DMS153 (cell line): ENCODE measurements at places on chromosomes 3 and 15.

- DNase-seq = no peak
Observed at GRCh38 chr3:114078126-114078525, 21.6 kb downstream of the QTRT2 start.

GRCh38 chr15:100671858-100672543 lies 69.6 kb downstream of the ASB7 start:
- no peak for DNase-seq

- no peak for DNase-seq
Observed at GRCh38 chr3:14042680-14043079, 82.0 kb downstream of the CHCHD4 start.

GRCh38 chr3:38992117-38992760 lies 59.5 kb downstream of the SCN11A start:
- DNase-seq = no peak

GRCh38 chr15:69731081-69731330 lies 278.4 kb downstream of the RPLP1 start:
- no peak for DNase-seq

DNA sequence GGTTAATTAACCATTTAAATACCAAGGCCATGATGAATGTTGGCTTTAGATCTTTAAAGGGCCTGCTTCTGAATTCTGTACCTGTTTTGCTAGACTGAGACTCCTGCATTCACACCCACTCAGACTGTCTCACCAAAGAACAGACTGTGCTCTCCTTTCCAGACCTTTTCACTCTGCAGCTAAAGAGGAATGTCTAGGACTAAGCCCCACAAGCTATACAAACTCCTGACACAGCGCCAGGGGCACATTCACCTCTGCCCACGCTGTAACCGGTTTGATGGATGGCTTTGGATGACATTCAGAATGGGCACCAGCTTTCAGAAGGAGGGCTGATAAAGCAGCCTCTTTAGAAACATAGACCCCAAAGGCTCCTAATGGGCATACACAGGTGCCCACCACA lies 200.1 kb downstream of the KCNMB2 start:
- no peak for DNase-seq

DNA sequence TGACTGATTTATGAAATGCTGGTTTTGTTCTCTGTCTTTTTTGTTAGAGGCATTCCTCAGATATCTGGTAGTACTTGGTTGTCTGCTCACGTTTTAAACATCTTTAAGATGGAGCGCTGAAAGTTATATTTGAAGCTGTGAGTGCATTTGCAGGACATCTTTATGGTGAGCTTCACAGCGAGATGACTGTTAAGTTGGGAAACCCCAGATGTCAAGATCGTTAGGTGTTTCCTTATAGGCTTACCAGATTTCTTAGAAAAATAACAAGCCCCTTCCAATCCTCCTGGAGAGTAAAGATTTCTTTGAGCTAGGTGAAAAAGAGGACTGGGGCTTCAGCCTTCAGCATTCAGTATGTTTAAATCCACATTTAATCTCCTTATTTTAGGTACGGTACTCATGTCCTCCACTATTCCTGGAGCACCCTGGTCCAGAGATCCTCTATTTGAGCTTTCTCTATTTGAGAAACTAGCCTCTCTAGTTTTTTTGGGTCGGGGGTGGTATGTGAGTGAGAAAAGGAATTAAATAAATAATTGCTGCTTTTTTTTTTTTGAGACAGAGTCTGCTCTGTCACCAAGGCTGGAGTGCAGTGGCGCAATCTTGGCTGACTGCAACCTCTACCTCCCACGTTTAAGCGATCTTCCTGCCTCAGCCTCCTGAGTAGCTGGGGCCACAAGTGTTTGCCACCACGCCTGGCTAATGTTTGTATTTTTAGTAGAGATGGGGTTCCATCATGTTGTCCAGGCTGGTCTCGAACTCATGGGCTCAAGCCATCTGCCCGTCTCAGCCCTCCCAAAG lies 72.3 kb downstream of the ZNF609 start:
- DNase-seq = no peak

DNA sequence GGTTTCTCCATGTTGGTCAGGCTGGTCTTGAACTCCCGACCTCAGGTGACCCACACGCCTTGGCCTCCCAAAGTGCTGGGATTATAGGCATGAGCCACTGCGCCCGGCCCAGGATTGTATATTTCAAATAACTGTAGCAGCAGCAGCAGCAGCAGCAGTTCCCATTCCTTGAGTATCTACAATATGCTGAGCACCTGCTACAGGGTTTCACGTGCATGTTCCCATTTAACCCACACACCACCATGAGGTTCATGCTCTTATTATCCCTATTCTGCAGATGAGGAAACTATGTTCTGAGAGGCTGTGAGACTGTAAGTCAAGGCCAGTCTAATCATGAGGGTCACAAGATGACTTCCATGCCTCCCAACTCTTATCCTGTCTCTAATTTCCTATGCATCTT lies 30.9 kb upstream of the FOXP1 start:
- DNase-seq = no peak

- no peak for DNase-seq
Observed at GRCh38 chr15:65326818-65327217, 22.3 kb downstream of the RNU5B-1 start.
